SK-N-DZ (cell line): ENCODE measurements at places on chromosomes 1 and 21.

- DNase-seq: no peak
These were observed 14.1 kb downstream of the SUCO start for GRCh38 chr1:172547071-172547470.

DNA sequence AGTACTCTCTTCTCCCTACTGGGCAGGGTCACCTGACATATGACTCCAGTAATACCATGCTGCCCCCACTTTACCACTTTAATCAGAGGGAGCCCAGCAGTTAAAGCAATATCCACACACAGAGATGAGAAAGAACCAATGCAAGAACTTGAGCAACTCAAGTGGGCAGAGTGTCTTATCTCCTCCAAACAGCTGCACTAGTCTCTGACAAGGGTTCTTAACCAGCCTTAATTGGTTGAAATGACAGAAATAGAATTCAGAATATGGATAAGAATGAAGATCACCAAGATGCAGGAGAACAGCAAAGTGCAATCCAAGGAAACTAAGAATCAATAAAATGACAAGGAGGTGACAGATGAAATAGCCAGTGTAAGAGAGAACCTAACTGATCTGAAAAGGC, 91.0 kb downstream of the KCNT2 start:
- DNase-seq: no peak

GRCh38 chr1:29349871-29350491, 113.7 kb downstream of the PTPRU start:
- DNase-seq: peak; percentile 15

DNA sequence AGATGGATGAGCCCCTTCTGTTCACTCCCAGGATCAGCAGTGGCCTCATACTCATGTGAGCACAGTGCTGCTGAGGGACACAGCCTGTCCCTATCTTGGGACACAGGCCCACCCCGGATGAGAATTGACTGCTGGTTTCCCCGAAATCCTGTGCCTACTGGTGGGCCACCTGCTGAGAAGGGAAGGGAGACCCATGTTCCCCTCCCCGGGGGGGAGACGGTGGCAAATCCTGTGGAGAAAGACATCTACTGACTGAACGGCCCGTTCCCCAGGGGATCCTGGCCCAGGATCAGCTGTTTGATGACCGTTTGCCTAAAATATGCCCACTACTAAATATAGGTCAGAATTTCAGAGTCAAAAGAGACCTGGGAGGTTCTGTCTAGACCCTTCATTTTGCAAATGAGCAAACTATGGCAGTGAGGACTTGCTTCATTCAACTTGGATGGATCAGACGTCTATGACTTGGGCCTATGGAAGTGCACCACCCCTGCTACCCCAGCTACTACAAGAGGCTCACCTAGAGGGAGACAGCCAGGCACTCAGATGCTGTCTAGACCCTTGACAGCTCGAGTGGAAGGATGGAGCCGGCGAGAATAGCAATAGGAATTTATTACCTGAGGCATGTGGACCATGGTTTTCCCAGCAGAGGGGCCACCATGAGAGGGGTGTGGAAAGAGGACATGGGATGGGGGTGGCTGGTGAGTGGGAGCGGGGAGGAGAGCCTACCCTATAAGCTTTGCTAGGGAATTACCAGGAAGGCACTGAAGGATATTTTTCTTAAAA, 15.6 kb upstream of the THEMIS2 start:
- no peak for DNase-seq

- peak; percentile 71 for DNase-seq
These were observed 689.6 kb downstream of the USP25 start for GRCh38 chr21:16419188-16419921.

GRCh38 chr1:1883092-1883873, 7.6 kb downstream of the GNB1 start:
- DNase-seq: peak; percentile 66

DNA sequence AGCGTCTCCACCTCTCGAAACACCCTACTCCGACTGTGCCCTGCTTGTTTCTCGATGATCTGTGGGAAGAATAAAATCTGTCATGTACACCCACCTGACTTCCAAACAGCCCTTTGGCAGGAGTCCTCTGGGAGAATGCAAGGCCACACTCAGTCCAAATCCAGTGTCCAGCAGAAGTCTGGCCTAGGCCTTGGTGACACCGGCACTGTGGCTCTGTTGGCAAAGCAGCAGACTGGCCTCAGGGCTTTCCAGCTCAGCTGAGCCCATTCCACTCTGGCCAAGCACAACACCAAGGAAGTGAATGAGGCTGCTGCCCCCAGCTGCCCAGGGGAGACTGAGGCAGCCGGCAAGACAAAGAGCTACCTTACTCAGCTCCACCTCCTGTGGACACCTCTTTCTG, 25.1 kb upstream of the KNCN start:
- no peak for DNase-seq

DNA sequence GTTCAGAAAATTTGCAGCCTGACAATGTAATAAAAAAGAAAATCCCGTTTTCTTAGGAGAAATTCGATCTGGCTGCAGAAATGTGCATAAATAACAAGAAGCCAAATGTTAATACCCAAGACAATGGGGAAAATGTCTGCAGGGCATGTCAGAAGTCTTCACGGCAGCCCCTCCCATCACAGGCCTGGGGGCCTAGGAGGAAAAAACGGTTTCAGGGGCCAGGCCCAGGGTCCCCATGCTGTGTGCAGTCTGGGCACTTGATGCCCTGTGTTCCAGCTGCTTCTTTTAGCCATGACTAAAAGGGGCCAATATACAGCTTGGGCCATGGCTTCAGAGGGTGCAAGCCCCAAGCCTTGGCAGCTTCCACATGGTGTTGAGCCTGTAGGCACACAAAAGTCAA, 6.5 kb upstream of the PRDX6 start:
- DNase-seq: no peak

DNA sequence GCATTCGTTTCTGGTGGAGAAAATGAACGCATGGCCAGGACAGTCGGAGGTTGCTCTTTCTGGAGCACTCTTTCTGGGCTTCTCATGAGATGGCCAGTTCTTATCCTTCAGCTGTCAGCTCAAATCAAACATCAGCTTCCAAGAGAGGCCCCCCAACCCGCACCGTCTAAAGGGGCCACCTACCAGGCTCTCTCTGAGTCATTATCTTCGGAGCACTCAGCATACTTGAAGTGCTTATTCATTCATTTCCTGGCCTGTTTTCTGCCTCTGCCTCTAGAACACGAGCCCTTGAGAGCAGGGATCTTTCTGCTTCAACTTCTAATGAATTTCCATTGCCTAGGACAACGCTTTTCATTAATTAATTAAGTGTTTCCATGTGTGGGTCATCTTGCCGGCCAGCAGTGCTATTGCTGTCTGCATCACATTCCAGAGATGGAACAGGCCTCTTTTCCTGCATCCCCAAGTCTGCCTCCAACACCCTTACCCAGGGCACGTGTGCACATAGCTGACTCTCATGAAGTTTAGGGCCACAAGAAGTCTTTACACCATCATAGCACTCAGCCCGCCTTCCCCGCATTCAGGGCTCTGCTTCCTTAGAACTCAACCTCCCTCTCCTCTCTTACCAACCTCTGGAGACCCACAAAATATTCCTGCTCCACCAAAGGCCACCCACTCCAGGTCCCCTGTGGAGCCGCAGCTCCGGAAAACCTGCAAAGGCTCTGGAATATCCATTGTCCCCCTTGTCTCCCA, 52.1 kb upstream of the LAPTM5 start:
- DNase-seq: no peak

- no peak for DNase-seq
These were observed 76.4 kb upstream of the PRMT6 start for GRCh38 chr1:106980121-106980520.

GRCh38 chr1:52676249-52676903, 21.8 kb downstream of the COA7 start:
- DNase-seq: no peak

DNA sequence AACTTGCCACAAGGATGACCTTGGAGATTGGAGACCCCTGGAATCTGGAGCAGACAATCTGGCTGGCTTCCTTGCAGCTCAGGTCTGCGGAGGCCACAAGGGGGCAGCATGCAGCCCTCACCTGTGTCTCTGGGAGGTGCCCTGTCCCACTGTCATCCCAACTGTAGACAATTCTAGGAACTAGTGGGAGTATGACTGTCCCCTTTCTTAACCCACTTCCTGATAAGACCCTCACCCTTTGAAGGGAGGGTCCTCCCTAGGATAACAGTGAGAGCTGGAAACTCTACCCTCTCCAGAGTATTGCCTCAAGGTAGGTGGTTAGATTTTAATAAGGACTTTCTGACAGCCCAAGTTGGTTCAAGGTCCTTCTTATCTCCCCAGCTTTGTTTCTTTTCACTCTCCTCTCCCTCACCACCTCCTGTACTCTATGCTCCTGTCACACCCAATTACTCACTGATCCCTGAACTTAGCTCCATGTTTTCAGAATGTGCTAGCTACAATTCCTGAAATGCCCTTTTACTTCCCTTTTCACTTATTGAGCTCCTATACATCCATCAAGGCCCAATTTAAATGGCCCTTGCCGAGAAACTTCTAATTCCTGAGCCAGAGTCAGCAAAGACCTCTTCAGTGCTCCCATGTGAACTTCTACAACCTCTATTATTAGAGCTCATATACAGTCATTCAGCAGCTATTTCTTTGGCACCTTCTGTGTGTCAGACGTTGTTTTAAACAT, 9.2 kb upstream of the KCNQ4 start:
- peak; percentile 55 for DNase-seq

GRCh38 chr1:17120962-17121837, 1.9 kb upstream of the PADI2 start:
- no peak for DNase-seq

GRCh38 chr1:203327684-203328457, 22.6 kb downstream of the BTG2 start:
- DNase-seq: peak; percentile 80

GRCh38 chr1:3456964-3457909, 2.8 kb downstream of the ARHGEF16 start:
- DNase-seq: no peak

GRCh38 chr1:44390277-44390676, 14.8 kb upstream of the RNF220 start:
- DNase-seq: no peak

DNA sequence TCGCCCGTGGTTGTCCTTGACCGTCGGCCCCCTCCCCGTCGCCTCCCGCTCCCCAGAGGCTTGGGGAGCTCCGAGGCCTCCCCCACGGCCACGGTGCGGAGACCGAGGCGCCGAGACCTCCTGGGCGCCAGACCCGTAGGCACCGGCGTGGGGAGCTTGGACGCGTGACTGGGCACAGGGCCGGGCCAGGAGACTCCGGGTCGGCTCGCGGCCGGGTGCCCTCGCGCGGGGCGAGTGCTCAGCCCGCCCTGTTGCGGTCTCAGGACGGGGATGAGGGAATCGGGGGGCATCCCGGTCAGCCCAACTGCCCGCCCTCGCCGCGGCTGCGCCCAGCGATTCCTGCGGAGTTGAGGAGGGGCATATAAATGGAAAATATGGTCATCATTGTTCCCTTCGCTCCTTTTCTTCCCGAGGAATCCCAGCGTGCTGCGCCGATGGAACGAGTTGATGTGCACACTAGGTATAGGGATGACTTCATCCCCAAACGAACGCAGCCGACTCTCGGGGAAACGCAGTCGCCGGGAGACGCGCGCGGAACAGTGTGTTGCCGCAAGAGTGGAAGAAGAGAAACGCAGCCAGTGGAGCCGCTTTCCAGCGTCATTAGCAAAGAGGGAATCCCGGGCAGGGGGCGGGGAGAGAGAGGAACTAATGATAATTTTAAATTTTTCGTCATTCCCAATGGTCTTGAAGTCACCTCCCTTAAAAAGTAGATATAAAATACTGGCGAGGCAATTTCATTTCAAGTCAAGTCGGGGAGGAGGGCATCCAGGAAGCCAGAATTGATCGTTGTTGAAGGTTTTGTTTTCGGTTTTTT, 747 bp upstream of the ENAH start:
- peak; percentile 69 for DNase-seq

DNA sequence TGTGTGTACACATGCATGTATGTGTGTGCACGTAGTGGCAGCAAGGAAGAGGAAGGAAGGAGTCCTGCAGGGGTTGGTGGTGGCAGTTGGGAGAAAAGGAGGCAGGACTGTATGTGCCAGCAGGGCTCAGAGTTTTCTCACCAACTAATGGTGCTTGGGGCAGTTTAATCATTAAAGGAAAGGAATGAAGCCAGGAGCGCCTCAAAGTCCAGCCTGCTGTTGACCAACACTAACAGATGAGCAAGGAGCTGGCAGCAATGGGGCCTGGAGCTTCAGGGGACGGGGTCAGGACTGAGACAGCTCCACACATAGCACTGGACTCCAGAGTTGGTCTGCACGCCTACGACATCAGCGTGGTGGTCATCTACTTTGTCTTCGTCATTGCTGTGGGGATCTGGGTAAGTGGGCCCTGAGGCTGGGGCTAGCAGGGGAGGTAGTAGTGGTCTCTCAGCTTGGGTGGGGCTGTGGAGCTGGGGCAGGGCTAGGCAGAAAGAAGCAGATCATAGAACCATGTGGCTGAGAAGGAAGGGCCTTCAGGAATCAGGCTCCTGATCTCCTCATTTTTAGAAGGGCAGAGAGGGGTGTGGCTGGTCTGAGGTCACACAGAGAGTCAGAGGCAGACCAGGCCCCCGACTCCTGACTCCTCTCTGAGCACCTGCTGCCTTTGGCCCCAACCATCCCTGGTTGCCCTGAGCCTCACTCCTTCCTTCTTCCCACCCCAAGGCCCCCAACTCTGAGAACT, at the start of gene SLC5A9:
SLC5A9 (plus strand) TSS at position 216 of the 742 bp plus-strand sequence; CDS start at position 237, 21 bp downstream.
- DNase-seq: no peak

DNA sequence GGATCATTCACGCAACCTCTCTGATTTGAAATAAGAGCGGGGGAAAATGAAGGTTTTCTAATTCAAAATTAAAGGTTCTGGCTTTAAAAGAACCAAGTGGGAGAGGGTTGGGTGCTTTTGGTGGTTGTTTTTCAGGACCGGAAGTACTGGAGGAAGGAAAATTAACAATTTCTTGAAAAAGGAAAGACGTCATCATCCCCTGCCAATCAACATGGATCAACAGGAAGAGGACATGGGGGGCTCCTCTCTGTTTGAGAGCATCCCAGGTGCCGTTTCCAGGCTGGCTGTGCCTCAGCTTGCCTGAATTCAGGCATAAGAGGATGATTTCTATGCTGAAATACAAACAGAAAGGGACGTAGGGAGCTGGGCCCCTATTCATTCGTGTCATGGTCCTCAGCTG, 21.6 kb upstream of the NID1 start:
- DNase-seq: no peak

- DNase-seq: no peak
These were observed 116.9 kb downstream of the ETS2 start for GRCh38 chr21:38922474-38923235.
